ENCODE measurements at places on chromosomes 12 and 14. TPM values are rescaled to one million over a fixed set of nuclear protein-coding genes. Genes with fewer than 3 reads are reported as not detected.

Gene SLC7A7
- polyA plus RNA-seq: 1.7 TPM

Gene NANOG
- not detected for polyA plus RNA-seq

Gene NFATC4
- polyA plus RNA-seq: 75.6 TPM

Gene BCL11B
- not detected for polyA plus RNA-seq

Gene SLC5A8
- not detected for polyA plus RNA-seq

Gene CLEC6A
- not detected for polyA plus RNA-seq

Gene KIF21A
- 1.1 TPM for polyA plus RNA-seq

Gene RFLNA
- 0.86 TPM for polyA plus RNA-seq

Gene KRT72
- not detected for polyA plus RNA-seq

Gene ACRBP
- not detected for polyA plus RNA-seq

Gene CIROP
- polyA plus RNA-seq: 0.09 TPM
